ENCODE measurements at places on chromosomes 6 and 20. TPM values are rescaled to one million over a fixed set of nuclear protein-coding genes. Genes with fewer than 3 reads are reported as not detected.

GRCh38 chr20:19964289-19965265 lies 52.6 kb upstream of the NAA20 start:
- DNase-seq = no peak

Gene HS3ST5
- not detected for total RNA-seq

GRCh38 chr6:78611886-78612480 lies 255.4 kb upstream of the IRAK1BP1 start:
- no peak for DNase-seq

- peak; percentile 79 for DNase-seq
These were observed 19.5 kb upstream of the SLC22A16 start for GRCh38 chr6:110495949-110496348.

Gene DEFB124
- not detected for total RNA-seq

- no peak for DNase-seq
These were observed 133.9 kb downstream of the ZDHHC14 start for GRCh38 chr6:157514659-157515496.

Gene SLC17A3
- not detected for total RNA-seq

Gene ZSCAN9
- total RNA-seq = 11.4 TPM

GRCh38 chr20:11496380-11496779 lies 421.3 kb upstream of the BTBD3 start:
- DNase-seq = no peak

- DNase-seq = no peak
These were observed 8.0 kb upstream of the KCNK16 start for GRCh38 chr6:39330476-39330875.

- DNase-seq = no peak
These were observed 57.8 kb upstream of the TPD52L1 start for GRCh38 chr6:125095580-125096301.

DNA sequence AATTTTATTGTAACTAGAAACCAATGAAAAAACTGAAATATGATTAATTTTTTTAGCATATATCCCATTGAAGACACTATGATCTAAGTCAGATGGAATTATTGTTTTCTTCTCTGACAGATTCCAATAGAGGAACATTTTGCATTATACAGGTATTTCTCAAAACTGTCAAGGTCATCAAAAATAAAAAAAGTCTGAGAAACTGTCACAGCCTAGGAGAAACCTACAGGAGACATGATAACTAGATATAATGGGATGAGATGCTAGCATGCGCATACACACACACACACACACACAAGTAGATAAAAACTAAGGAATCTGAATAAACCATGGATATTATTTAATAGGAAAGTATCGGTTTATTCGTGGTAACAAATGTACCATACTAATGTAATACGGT lies 161.9 kb upstream of the HCRTR2 start:
- no peak for DNase-seq

Gene ANKRD66
- total RNA-seq = not detected

Gene SLC22A1
- total RNA-seq = 0.26 TPM

DNA sequence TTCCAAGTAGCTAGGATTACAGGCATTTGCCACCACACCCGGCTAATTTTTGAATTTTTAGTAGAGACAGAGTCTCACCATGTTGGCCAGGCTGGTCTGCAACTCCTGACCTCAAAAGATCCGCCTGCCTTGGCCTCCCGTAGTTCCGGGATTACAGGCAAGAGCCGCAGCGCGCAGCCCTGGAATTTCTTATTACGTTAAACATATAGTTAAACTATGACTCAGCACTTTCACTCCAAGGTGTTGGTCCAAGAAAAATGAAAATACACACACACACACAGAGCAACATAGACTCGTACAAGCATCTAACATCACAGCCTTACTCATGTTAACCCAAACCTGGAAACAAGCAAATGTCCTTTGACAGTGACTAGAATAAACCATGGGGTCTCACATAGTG lies 663.9 kb downstream of the PRKN start:
- no peak for DNase-seq

Gene ZC2HC1B
- total RNA-seq = not detected

DNA sequence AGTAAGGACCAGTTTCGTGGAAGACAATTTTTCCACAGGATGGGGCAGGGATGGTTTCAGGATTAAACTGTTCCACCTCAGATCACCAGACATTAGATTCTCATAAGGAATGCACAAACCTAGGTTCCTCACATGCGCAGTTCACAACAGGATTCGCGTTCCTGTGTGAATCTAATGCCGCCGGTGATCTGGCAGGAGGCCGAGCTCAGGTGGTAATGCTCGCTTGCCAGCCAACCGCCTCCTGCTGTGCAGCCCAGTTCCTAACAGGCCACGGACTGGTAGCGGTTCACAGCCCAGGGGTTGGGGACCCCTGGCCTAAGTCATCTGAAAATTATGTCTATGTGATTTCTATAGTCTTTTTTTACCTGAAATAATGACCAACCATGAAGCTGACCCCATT lies 217.5 kb downstream of the TMEM200A start:
- no peak for DNase-seq

DNA sequence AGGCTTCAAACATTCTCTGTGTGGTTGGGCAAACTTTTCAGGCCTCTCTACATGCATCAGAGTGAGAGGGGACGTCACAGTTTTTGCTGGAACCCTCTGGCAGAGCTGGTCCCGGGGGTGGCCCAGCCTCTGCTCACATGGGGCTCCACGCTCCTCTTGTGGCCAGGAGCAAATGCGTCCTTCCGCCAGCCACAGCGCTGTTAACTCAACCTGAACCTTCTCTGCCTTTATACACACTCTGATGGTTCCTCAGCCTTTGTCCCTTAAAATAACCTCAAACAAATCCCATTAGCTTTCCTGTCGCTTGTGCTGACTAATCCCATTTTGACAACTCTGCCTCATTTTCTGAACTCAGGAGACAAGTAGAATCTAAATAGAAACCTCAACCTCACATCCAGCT lies 39.4 kb upstream of the TGM6 start:
- no peak for DNase-seq

- DNase-seq = no peak
These were observed 155.1 kb downstream of the DTNBP1 start for GRCh38 chr6:15507746-15508145.

Gene CD93
- total RNA-seq = 51.6 TPM

GRCh38 chr6:16345449-16346330 lies 107.3 kb downstream of the GMPR start:
- no peak for DNase-seq
